ENCODE measurements at places on chromosomes 7 and 10.

DNA sequence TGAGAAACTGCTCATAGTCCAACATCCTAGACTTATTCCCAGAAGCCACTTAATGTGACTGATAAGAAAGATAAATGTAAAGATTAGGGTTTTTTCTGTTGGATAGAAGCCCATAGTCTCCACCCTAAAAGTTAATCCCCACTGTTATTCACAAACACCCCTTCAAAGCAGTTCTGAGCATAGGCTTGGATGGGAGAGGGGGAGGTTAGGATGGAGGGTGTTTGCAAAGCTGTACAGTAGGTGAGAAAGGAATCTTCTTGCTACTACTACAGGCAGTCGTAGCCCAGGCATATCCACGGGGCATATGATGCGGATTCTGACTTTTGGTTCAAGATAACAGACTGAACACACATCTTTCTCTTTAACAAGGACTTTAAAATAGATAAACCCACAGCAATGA is 535.9 kb downstream of the PHTF2 start:
- DNase-seq: no peak

DNA sequence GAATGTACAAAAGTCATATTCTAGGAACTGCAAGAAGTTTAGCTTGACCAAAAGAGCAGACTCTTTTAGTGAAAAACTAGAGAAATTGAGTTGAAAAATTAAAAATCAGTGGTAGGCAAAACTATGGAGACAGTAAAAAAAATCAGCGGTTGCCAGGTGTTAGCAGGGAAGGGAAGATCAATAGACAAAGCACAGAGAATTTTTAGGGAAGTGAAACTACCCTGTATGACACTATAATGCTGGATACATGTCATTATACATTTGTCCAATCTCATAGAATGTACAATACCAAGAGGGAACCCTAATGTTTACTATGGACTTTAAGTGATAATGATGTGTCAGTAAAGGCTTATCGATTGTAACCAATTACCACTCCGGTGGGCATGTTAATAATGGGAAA is 761.9 kb downstream of the MAGI2 start:
- DNase-seq: no peak

DNA sequence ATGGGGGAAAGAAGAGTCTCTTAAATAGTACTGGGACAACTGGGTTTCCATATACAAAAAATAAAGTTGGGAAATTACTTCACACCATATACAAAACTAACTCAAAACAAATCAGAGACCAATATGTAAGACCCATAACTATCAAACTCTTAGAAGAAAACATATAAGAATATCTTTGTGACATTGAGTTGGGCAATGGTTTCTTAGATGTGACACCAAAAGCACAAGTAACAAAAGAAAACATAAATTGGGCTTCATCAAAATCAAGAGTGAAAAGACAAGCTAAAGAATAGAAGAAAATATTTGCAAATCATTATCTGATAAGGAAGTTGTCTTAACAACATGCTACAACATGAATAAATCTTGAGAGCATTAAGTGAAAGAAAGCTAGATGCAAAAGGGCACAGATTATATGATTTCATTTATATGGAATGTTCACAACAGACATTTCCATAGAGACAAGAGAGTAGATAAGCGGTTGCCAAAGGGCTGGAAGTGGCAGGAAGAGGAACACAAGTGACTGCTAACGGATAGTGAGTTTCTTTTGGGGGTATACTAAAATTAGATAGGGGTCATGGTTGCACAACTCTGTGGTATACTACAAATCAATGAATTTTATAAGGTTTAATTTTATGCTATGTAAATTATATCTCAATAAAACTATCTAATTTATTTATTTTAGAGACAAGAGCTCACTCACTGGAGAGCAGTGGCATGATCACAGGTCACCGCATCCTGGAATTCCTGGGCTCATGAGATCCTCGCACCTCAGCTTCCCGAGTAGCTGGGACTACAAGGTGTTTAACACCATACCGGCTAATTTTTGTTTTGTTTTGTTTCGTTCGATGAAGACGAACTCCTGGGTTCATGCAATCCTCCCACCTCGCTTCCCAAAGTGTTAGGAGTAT is 35.4 kb downstream of the JMJD1C start:
- no peak for DNase-seq

DNA sequence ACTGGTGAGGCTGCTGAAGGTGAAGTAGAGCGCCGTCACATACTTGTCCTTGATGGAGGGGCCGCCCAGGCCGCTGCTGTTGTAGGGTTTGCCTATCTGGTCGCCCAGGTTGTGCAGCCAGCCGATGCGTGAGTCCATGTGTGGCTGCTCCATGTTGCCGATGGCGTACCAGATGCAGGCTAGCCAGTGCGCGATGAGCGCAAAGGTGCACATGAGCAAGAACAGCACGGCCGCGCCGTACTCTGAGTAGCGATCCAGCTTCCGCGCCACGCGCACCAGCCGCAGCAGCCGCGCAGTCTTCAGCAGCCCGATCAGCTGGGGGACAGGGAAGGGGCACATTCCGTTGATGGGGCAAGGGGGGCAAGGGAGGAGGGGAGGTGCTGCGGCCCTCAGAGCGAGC is 26.6 kb downstream of the KCNH2 start:
- DNase-seq: no peak

DNA sequence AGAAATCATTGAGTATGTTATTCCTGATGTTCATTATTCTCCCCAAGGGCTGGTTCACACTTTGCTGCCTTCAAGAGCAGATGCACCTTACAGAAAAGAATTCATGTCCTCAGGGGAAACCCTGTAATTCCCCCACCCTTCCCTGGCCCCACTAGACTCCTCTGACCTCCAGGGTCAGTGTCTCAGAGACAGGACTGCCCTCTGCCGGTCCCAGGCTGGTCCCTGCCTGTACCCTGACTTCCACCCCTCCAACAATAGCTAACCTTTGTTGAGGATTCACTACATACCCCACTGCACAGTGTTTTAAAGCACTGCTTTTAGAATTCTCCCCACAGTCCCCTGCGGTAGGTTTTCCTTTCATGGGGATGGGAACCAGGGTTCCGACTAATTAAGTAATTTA is 4.4 kb upstream of the SEPHS1 start:
- DNase-seq: no peak

- no peak for DNase-seq
Measured at GRCh38 chr7:155198901-155199845, 98.5 kb upstream of the INSIG1 start.

- no peak for DNase-seq
Measured at GRCh38 chr7:112986256-112987031, 100.2 kb downstream of the GPR85 start.

DNA sequence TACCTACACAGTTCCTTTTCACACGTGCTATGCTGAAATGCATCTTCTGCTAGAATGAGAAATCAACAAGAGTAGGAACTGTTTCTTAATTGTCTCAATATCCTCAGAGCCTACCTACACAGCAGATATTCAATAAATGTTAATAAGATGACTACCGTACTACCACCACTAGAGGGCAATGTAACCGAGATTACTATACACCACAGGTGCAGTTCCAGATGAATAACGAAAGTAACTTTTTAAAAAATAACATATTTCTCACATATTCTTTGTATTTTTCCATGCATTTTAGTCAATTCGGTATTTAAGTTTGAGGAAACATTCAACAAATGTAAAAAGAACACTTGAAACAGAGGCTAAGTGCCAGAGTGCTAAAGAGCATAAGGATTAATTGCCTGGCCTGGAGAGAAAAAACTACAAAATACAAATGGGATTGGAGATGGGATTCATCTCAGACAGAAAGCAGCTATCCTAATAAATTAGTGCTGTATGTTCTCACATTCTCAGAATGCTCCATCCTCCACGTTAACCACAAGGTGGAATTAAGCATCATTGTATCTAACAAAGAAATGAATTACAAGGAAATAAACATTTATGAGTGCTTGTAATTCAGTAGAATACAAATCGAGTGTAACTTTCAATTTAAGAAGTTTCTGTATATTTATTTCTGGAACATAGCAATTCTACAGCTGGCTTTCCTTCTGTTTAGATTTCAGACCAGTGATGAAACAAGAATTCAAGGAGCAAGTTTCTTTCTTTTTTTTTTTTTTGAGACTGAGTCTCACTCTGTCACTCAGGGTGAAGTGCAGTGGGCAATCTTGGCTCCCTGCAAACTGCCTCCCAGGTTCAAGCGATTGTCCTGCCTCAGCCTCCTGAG is 20.3 kb upstream of the HECTD2 start:
- no peak for DNase-seq

DNA sequence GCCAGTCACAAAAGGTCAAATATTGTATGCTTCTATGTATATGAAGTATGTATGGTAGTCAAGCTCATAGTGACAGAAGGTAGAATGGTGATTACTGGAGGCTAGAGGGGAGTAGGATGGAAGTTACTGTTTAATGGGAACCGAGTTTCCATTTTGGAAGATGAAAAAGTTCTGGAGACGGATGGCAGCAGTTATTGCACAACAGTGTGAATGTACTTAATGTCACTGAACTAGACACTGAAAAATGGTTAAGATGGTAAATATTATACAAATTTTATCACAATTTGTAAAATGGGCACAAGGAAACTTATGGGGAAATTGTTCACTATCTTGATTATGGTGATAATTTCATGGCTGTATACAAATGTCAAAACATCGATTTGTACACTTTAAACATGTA is 284.6 kb downstream of the GFRA1 start:
- no peak for DNase-seq

- DNase-seq: no peak
Measured at GRCh38 chr7:71787513-71787912, 624.6 kb downstream of the CALN1 start.

DNA sequence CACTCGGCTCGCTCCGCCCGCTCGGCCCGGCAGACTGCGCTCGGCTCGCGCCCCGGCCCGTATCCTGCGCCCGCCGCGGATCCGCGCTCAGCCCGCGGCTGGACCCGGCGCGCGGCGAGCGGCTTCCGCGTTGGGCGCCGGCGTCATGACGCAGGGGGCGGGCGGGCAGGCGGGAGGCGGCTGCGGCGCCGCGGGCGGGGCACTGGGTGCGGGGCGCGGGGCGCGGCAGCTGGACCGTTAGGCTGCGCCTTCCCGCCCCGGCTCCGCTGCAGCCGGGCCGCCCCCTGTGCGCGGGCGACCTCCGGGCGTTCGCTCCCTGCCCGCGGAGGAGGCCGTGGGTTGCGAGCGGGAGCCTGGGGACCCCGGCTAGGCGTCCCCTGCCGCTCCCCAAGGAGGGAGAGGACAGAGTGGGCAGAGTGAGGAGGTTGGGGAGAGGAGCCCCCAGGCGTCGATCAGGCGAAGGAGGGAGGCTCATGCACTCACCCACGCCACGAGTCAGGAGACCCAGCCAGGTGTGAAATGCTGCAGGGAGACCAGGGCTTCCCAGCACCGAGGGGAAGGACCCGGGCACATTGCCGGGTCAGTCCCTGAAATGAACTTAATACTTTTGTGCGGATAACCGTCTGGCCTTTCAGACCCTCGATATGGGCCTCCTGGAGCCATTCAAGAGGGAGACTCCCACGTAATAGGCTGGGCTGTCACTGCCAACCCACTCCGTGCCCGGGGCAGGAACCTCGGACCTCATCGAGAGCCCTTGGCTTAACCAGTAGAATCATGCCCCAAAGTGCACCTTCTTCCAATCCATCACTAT is at the start of gene PIP4K2A:
Gene PIP4K2A (minus strand): TSS at position 100 of the 811 bp plus-strand sequence. CDS start 252 bp downstream, outside the sequence.
- DNase-seq: peak; percentile 73

GRCh38 chr10:5540080-5540479 is 15.3 kb downstream of the CALML3 start:
- DNase-seq: no peak

Measured in right kidney (tissue), 9 donors.